Activated naive CD8-positive, alpha-beta T cell treated with anti-CD3 and anti-CD28 coated beads, Interleukin-2, amount 10 ng/mL, durations not matched to agents 7 days and 5 days (primary cell): ENCODE measurements at places on chromosomes 11 and 22.
A peak's percentile ranks its signal among the peaks of the same experiment; 100 is the strongest.

DNA sequence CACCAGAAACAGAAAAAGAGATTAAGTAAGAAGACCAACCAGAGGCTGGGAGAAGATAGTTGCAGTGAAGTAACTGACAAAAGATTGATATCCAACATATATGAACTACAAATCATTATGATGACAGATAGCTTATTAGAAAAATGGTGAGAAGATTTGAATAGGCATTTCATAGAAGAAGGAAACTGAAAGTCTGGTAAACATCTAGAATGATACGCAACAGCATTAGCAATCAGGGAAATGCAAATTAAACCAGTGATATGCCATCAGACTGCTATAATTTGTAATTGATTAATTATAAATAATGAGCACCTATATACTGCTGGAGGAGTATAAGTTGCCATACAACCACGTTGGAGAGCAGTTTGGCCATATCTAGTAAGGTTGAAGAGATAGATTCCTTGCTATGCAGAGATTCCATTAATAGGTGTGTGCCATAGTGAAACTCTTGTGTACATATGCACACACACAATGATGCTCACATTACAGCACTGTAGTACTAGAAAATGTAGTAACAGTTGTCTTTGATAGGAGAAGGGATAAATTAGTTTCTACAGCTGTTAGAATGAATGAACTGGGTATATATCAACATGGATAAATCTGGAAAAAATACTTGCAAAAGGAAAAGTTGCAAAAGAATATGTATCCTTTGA, 20.5 kb downstream of the RNF169 start:
- no peak for DNase-seq

- no peak for DNase-seq
Measured at GRCh38 chr11:48034926-48035871, 54.8 kb downstream of the PTPRJ start.

DNA sequence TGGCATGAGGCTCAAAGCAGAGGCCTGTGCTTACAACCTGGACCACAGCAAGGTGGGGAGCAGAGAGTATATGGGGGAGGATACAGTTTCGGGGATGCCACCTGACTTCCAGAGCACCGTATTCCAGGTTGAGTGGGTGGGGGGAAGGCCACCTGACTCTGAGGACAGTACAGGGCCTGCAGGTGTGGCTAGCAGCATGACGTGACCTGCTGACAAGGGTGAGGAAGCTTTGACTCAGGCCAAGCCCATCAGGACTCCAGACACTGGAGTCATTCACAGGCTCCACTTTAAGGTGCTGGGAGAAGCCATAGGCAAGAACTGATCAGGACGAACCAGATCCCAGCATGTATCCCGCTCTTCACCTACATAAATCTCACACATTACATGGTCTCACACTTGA, 34.6 kb upstream of the CRTAM start:
- DNase-seq = no peak

DNA sequence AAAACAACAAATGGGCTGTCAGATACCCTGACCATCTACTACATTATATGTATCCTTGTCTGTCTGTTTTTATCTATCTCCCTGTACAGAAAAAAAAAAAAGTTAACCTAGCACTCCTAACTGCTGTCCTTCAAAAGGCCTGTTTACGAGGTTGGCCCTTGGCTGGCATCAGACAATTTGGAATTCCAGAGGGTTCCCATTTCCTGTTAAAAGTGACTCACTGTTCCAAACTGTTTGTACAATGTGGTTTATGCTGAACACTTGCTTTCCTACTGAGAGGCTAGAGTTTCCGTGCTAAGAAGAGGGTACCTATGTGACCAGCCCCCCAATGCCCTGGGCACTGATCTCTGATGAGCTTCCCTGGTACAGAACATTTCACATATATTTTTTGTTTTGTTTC, 65.9 kb upstream of the HMGXB4 start:
- no peak for DNase-seq

DNA sequence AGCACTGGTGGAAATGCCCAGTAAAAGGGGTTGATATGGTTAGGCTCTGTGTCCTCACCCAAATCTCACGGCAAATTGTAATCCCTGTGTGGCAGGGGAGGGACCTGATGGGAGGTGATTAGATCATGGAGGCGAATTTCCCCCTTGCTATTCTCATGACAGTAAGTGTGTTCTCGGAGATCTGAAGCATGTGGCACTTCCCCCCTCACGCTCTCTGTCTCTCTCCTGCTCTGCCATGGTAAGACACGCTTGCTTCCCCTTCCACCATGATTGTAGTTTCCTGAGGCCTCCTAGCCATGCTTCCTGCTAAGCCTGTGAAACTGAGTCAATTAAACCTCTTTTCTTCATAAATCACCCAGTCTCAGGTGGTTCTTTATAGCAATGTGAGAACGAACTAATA, 37.4 kb downstream of the PACSIN2 start:
- no peak for DNase-seq

DNA sequence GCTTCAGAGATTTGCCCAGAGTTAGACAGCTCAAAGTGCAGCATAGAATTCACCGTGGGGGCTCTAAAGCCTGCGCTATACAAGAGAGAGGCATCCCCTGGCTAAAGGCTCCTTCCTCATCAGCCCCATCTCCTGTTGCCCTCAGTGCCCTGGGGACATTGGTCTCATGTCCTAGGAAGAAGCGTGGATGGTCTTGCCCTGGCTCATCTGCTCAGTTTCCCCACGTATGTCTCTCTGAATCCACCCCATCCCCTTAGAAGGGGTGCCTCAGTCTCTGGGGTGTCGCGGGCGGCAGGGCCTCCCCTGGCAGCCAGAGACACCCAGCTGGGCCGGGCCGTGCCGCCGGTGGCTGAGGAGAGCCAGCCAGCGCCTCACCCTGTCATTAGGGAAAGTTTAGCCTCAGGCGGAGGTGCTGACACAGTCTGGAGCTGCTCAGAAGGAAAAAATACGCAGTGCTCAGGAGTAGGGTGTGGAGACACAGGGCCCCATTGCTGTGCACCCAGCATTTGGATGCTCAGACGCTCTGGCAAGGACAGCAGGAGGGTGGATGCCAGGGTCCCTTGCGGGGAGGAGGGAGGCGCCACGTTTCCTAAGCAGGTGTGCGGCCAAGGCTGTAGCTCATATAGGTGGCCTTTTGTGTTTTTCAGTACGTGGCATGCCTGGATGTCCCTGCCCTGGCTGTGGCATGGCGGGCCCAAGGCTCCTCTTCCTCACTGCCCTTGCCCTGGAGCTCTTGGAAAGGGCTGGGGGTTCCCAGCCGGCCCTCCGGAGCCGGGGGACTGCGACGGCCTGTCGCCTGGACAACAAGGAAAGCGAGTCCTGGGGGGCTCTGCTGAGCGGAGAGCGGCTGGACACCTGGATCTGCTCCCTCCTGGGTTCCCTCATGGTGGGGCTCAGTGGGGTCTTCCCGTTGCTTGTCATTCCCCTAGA, 1.3 kb downstream of the SLC39A13 start:
- DNase-seq = no peak

DNA sequence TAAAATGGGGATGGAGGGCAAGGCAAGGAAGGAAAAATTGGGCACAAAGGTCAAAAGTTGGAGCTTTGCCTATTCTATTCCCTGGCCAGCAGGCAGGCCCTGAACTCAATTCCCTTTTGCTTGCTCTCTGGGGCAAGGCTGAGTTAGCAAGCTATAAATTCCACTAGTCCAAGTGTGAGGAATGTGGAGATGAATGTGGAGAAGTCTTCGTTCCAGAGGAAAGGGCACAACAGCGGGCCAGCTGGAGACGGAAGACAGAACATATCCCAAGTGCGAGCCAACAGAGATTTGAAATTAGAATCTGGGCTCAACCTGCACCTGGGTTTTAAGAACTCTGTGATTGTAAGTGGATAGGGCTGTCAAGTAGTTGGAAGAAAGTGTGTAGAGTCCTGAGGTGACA, 29.5 kb upstream of the FZD4 start:
- no peak for DNase-seq

- peak; percentile 38 for DNase-seq
Measured at GRCh38 chr22:28369854-28370253, 309.8 kb downstream of the TTC28 start.

GRCh38 chr11:11486002-11486401, 133.0 kb upstream of the CSNK2A3 start:
- no peak for DNase-seq

- peak; percentile 18 for DNase-seq
Measured at GRCh38 chr11:73175551-73176144, 33.5 kb upstream of the FCHSD2 start.

GRCh38 chr22:21726650-21727049, 8.9 kb downstream of the YPEL1 start:
- DNase-seq = peak; percentile 43

- no peak for DNase-seq
Measured at GRCh38 chr22:39115977-39116621, 19.1 kb downstream of the APOBEC3H start.

GRCh38 chr11:47372422-47372821, 5.9 kb downstream of the SPI1 start:
- DNase-seq = no peak

DNA sequence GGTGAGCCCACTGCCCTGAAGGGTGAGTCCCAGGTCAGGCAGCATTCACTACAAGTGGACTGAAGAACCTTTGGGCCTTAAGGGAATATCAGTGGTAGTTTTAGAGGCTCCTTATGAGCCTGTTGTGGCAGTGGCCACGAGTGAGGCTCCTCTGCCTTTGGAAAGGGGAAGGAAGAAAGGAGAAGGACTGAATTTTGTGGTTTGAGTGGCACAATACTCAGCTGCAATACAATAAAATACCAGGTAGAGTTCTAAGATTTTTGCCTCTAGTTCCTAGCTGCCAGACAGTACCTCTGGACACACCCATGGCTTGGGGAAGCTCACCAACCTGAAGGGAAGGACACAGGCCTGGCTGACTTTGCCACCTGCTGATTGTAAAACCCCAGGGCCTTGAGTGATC, 260.9 kb downstream of the DYNC2H1 start:
- no peak for DNase-seq

DNA sequence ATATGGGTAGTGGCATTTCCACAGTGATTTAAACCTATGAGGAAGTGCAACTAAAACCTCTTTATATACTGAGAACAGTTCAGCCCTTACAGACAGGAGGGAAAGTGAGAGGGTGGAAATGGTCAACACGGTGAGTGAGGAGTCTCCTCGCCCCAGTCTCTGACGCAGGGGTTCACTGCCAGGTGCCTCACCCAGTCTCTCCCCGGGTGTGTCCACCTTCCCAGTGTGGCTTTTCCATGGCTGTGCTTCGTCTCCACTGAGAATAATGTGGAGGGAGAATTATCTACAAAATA, 116.6 kb upstream of the TOP3B start:
- DNase-seq = no peak

DNA sequence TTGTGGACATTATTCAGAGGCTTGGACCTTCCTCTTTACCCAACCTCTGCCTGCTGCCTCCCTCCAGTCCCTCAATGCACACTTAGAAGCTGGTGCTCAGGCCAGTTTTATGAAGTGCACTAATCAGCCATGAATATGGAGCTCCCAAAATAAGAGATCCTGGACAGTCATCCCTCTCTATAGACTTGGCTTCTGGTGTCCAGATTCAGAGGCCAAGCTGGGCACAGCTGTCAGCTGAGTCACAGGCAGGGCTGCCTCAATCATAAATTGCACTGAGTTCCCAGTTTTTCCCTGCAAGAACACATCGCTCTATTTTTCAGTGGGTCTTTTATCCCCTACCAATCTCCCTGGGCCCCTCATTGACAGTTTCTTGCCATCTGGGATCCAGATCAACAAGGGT, 161.7 kb upstream of the CADM1 start:
- no peak for DNase-seq

DNA sequence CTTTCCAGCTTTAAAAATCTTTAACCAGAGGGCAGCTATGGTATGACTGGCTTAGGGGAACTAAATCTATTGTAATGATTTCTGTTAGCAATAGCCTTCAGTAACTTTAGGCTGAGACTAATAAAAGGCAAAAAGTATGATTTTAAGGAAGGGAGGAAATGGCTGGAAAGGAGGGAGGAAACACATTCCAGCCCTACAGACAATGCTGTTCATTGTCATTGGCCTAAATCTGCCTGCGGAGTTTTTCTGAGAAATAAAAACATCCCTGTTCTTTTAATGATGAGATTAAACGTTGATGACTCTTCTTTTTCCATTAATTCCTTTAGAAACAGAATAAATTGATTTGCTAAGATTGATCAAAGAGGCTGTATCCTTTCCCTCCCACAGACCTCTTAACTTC, 99.6 kb upstream of the GRAMD1B start:
- no peak for DNase-seq

DNA sequence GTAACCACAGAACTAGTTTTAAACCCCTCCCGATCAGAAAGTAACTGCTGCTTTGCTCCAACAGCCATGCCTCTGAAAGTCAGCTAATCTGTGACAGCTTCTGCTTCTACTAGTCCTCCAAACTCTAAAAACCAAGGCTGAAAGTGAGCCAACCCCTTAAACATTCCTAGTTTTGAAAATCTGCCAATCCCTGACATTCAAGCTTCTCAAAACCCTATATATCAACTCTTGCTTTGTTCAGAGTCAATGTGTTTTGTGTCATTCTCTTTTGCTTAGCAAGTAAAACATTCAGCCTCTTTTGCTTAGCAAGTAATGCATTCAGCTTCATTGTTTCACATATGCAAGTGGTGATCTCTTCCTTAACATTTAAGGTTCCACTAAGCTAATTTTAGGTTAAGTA, 56.9 kb downstream of the ATG16L2 start:
- no peak for DNase-seq

DNA sequence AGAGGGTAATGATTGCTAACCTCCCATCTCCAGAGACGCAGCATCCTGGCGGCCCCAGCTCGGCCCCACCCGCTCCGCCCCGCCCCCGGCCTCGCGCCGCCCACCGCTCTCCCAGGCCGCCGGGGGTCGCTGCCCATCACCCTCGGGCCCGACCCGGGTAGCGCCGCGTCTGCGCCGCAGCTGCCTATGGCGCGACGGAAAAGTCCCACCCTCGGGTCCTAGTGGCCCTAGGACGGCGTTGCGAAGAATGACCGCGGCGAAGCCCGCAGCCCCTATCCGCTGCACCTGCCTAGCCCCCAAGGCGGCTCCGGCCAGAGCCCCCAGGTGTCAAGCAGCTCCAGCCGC, 457 bp downstream of the CPSF7 start:
- DNase-seq = peak; percentile 83

- DNase-seq = no peak
Measured at GRCh38 chr11:73414977-73415651, 38.9 kb downstream of the RELT start.

GRCh38 chr11:102722821-102723220, 1.9 kb downstream of the MMP8 start:
- DNase-seq = no peak
